ENCODE measurements at places on chromosomes 2 and 18.

- DNase-seq: no peak
These were observed 106.3 kb upstream of the GLI2 start for GRCh38 chr2:120629241-120629895.

GRCh38 chr2:217459680-217460405 lies 543.0 kb downstream of the TNS1 start:
- no peak for DNase-seq

- no peak for DNase-seq
These were observed 33.6 kb upstream of the ATP6V1B1 start for GRCh38 chr2:70902067-70902442.

DNA sequence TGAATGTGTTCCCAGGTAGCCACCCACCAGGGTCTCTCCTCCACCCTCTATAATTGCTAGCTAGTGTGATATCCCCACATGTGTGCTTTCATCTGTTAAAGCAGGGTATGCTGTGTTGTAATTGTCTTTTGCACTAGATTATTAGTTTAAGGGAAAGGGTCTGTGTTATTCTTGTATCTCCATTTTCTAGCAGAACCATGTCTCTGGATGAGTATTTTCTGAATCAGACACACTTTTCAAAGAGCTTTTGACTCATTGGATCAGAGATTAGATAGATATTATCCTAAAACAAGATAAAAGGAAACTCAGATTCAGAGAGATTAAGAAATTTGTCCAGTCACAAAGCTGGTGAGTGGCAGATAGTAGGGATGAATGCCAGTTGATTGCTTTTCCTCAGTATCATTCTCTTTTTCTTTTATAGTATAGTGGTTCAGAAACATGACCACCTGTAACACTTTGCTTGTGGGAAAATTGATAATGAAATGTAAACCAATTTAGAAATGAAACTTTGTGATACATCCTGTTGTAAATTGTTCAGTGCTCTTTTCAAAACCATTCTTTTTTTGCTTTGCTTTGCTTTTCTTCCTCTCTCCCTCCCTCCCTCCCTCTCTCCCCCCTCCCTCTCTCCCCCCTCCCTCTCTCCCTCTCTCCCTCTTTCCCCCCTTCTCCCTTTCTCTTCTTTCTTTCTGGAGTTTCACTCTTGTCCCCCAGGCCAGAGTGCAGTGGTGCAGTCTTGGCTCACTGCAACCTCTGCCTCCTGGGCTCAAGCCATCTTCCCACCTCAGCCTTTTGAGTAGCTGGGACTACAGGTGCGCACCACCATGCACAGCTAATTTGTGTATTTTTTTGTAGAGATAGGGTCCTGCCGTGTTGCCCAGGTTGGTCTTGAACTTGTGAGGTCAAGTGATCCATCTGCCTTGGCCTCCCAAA lies 7.4 kb downstream of the MIB1 start:
- DNase-seq: no peak

- DNase-seq: peak; percentile 59
These were observed 20.3 kb upstream of the CYP1B1 start for GRCh38 chr2:38095996-38096861.

- no peak for DNase-seq
These were observed 11.4 kb upstream of the ARHGAP25 start for GRCh38 chr2:68723181-68723580.

GRCh38 chr2:55155206-55155605 lies 76.9 kb downstream of the CLHC1 start:
- DNase-seq: no peak

DNA sequence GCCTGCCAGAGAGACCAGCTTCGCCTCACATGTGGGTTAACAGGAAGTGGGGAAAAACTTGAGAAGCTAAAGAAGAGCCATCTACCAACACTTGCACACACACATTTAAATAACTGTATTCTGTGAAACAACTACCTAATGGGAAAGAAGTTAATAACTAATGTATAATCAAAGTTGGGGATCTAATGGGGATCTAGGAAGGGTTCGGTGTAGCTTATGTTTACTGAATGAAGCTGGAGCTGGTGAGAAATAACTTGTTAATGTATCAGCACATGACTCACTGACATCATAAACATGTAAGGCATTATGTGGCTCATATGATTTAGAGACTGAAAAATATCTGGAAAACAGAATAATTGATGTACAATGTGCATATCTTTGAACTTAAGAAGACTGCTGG lies 421.3 kb upstream of the NXPH2 start:
- DNase-seq: no peak

GRCh38 chr2:149068996-149069888 lies 30.7 kb downstream of the LYPD6B start:
- DNase-seq: no peak

DNA sequence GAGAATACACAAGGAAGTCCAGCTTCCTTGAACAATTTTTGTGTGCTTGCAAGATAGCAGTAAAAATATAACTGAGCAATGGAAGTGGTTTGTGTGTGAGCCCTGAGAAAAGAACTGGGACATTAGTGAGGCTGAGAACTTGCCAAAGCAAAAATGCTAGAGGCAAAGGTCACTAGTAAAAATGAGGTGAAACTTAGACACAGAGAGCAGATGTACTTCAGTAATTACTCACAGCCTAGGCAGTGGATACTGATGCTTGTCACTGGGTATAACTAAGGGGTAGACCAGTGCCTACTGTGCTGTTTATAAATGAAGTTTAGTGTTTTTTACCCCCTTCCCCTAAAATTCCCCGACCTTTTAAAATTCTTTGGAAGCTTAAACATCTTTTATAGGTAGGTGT lies 450.1 kb downstream of the LPIN1 start:
- DNase-seq: no peak

- no peak for DNase-seq
These were observed 8.9 kb upstream of the NFE2L2 start for GRCh38 chr2:177273408-177273807.

GRCh38 chr2:3298191-3298590 lies 79.4 kb downstream of the EIPR1 start:
- no peak for DNase-seq

- DNase-seq: no peak
These were observed 151.1 kb upstream of the MSH6 start for GRCh38 chr2:47631792-47632398.

- DNase-seq: no peak
These were observed 326.2 kb upstream of the FSHR start for GRCh38 chr2:49480520-49480919.

GRCh38 chr2:139369423-139370409 lies 589.5 kb upstream of the NXPH2 start:
- no peak for DNase-seq

GRCh38 chr18:11118051-11118766 lies 31.2 kb downstream of the PIEZO2 start:
- no peak for DNase-seq

DNA sequence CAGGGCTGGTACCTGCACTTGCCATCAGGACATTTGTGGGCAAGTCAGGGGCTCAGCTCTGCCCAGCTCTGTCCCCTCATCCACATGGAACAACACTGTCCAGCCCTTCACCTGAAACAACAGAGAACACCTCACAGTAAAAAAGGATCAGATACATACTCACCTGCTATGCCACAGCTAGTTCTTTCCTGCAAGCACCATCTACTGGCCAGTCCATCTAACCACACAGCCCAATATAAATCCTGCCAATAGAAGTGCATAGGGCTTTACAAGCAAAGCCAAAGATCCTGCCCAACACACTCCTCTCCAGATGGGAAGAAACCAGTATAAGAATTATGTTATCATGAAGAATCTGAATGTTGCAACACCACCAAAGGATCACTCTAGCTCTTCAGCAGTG lies 52.2 kb upstream of the GALNT13 start:
- no peak for DNase-seq

GRCh38 chr2:239118675-239119211 lies 270.9 kb downstream of the TWIST2 start:
- DNase-seq: no peak

DNA sequence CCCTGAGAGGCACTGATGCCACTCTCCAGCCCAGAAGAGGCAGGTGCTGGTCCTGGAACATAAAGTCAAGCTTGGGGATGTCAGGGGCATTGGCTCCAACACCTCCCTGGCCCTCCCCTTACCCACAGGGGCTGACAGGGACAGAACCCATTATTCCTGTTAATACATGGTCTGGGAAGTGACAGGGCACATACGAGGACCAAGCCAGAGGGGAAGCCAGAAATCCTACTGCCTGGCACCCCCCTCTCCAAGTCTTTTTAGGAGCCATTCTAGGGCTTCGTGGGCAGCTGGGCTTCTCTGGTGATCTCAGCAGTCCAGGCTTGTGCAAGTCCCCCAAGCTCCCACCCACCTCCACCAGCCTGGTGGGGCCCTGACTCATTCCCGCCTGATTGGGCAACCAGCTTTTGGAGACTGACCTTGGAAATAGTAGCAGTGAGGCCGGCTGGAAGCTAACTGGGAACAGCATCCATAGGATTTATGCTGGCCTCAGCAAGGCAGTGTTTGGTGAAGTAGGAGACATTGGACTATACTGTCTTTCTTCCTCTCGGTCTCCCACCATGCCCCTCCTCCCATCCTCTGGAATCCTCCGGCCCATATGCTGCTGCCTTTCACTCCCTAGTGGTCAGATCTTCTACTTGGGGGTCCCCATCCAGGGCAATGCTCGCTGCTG lies 86.4 kb upstream of the HK2 start:
- DNase-seq: no peak
